ENCODE measurements at places on chromosomes 16 and 17.
A peak's percentile ranks its signal among the peaks of the same experiment; 100 is the strongest.

DNA sequence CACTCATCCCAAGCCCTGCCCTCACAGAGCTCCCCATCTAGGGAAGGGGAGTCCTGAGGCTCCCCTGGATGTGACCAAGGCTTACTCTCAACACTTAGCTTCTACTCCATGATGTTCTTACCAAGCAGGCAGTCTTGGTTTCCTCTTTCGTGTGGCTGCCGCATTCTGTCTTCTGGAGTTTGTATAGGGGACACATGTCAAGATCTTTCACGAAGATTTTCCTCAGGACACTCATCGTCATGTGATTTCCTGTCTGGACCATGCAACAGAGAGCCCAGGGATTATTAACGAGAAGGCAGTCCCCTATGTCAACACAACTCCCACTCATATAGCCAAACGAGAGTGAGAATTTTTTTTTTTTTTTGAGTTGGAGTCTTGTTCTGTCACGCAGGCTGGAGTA, 10.4 kb downstream of the PRSS54 start:
- no peak for DNase-seq

DNA sequence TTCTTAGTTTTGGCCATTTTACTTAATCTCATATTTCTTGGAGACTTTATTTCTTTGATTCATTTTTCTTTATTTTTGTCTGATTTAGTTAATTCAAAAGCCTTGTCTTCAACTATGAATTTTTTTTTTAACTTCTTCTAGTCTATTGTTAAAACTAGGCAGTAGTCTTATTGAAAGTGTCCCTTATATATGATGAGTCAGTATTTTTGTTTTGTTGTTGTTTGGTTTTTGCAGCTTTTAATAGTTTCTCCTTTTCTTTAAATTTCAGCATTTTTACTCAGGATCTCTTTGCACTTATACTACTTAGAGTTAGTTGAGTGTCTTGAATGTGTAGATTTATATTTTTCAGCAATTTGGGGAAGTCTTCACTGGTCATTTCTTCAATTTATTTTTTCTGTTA, 758.5 kb upstream of the CDH8 start:
- no peak for DNase-seq

DNA sequence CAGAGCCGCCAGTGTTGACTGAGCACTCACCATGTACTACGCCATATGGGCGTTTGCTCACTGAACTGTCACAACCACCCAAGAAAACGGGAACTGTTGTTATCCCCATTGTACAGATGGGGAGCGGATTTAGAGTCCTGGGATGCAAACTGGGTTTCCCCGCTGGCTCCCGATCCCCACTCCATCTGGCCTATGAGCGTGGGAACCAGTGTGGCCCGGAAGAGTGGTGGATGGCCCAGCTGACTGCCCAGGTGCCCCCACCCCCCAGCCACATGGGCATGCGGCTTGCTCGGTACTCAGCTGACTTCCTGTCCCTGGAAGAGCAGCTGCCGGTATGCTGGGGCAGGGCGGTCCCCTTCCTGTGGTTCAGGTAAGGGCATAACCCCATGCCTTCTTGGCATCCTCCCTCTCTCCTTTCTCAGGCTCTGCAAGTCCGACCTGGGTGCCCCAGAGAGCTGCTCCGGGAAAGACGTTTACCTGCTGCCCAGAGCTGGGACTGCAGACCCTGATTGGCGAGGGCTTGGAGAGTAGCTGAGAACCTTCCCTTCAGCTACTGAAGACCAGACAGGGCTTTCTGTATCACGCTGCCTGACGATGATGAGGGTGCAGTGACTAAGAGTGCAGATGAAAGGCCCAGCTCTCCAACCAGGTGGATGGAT, 16.2 kb downstream of the SOCS3 start:
- no peak for DNase-seq

- DNase-seq = no peak
Observed at GRCh38 chr17:3772764-3773163, 28.2 kb downstream of the ITGAE start.

- DNase-seq = no peak
Observed at GRCh38 chr17:46949291-46950174, 26.6 kb downstream of the GOSR2 start.

DNA sequence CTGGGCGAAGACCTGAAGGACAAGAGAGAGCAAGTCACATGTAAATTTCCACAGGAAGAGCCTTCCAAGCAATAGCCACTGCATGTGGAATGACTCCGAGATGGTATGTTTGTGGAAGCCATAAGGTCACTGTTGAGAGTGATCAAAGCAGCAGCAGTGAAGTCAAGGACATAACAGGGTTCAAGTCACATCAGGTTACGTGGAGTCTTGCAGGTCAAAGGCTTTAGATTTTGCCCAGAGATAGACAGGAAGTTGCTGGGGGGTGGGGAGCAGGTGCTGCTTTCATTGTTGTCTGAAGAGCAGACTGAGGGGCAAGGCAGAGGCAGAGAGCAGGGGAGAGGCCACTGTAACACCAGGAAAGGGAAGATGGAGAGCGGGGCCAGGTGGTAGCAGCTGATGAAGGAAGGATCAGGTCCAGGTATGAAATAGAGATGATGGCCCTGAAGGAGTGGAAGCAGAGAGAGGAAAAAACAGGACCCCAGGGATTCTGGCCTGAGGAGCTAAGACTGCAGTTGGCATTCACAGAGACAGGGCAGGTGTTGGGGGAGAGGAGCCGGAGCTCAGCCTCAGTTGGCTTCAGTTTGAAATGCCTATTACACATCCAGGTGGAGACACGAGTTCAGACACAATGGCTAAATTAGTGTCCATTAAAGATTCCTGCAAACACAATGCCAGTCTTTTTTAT, 129.3 kb upstream of the AXIN2 start:
- no peak for DNase-seq

GRCh38 chr17:82112914-82113311, 14.9 kb upstream of the FASN start:
- DNase-seq = no peak

- DNase-seq = peak; percentile 95
Observed at GRCh38 chr16:53775821-53776431, 72.0 kb downstream of the FTO start.

- peak; percentile 67 for DNase-seq
Observed at GRCh38 chr17:59001158-59001814, 105.4 kb downstream of the TRIM37 start.

DNA sequence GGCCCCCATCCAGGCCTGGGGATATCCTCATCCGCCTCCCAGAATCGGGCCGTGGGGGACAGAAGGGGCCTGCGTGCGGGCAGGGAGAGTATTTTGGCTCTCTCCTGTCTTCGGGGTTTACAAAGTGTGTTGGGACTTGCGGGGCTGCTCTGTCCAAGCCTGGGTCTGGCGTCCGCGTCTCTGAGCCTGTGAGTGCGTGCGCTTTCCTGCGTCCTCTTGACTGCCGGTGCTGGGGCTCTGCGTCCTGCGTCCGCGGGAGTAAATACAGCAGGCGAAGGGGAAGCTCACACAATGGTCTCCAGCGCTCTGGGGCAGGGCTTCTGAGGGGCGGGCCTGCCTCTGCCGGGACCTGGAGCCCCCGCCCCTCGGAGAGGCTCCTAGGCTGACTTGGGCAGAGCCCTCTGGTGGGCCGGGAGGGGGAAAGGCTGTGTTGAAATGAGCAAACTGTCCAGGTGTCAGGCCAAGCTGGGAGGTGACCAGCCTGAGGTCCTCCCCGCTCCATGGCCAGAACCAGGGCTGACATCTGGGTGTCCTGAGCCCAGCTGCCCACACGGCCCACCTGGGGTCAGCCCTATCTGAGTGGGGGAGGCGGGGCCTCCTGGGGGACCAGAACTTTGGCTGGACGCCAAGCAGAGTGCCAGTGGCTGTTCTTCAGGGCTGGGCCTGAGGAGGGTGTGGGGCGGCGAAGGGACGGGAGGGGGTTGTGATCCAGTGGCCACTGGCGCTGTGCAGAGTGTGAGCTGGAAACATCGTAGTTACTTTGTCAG, 233.6 kb downstream of the SEC14L1 start:
- DNase-seq = peak; percentile 91

- no peak for DNase-seq
Observed at GRCh38 chr17:45289301-45290268, 27.2 kb downstream of the MAP3K14 start.

DNA sequence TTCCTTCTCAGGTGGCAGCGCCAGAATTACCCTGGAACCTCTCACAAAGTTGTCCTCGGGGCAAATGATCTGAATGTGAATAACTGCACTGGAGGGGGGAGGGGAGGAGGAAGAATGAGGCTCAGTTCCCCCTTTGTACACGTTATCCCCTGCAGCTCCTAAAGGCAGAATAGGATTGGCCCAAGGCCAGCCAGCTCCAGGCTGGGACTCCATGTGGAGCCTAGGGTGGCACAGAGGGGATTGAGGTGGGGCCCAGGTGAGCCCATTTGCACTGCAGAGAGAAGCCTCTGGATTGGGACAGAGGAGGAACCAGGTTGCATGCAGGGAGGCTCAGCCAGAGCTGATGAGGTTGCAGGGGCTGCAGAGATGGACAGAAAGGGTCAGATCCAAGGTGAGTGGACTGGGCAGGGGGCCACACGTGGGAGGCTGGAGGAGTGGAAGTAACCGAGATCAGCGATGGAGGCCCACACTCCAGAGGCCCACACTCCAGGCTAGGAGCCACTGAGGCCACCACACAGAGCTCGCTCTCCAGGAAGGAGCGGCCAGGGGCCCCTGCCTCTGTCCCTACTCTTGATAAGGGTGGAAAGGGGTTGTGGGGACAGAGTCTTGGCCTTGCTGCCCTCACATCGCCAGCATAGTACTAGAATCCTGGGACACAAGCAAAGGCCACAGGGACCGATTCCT, 78.6 kb downstream of the RBFOX3 start:
- no peak for DNase-seq

All from choroid plexus epithelial cell (primary cell).